ENCODE measurements at places on chromosomes 1 and 21. TPM values are rescaled to one million over a fixed set of nuclear protein-coding genes. Genes with fewer than 3 reads are reported as not detected.
A peak's percentile ranks its signal among the peaks of the same experiment; 100 is the strongest.

The DHCR24 gene
- 5.3 TPM for total RNA-seq

The DDR2 gene
- 49.4 TPM for total RNA-seq

The FAM163A gene
- total RNA-seq, result 0.21 TPM

The RABGAP1L gene
- total RNA-seq, result 21.0 TPM

The HCN3 gene
- 4.2 TPM for total RNA-seq

The CFHR3 gene
- not detected for total RNA-seq

The IL6R gene
- 11.0 TPM for total RNA-seq

The CLCA4 gene
- not detected for total RNA-seq

DNA sequence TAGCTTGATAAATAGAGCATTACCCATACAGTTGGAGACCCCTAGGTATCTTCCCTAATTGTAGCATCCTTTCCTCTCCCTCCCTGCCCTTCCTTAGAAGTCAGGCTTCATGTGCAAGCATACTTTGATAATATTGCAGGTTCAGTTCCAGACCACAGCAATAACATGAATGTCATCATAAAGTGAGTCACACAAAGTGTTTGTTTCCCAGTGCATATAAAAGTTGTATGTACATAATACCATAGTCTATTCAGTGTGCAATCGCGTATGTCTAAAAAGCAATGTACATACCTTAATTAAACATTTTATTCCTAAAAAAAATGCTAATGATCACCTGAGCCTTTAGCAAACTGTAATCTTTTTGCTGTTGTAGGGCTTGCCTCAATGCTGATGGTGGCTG lies 33.4 kb upstream of the KAZN start:
- DNase-seq, result no peak
- H3K4me3 ChIP-seq, result no peak overlapping the region
- no peaks in the 10 kb centered on the region for H3K4me1 ChIP-seq
- no peak overlapping the region for H3K27ac ChIP-seq
- no peaks in the 10 kb centered on the region for H3K27me3 ChIP-seq
- no peaks in the 10 kb centered on the region for H3K36me3 ChIP-seq

GRCh38 chr1:56578138-56578962 lies 1.0 kb downstream of the PLPP3 start:
- H3K4me3 ChIP-seq, result peak overlapping the region; percentile 76
- peak overlapping the region; percentile 99 for H3K27ac ChIP-seq
- peak; percentile 48 for DNase-seq
- no peaks in the 10 kb centered on the region for H3K36me3 ChIP-seq
- no peaks in the 10 kb centered on the region for H3K27me3 ChIP-seq

DNA sequence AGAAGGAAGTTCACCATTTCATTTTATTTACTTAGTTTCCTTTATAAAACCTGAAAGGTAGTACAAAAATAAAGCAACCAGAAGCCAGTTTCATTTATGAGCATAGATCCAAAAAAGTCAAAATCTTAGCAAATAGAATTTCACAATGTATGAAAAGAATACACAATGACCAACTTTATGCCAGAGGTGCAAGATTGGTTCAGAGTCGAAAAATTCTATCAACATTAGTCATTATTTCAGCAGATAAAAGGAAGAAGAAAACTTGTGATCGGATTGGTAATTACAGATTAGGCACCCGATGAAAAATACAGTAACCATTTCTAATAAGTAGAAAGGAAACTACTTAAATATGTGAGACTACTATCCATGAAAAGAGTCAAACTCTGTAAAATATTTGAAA lies 89.1 kb downstream of the ITSN1 start:
- H3K4me1 ChIP-seq, result no peaks in the 10 kb centered on the region
- H3K27me3 ChIP-seq, result no peaks in the 10 kb centered on the region
- H3K36me3 ChIP-seq, result no peaks in the 10 kb centered on the region
- H3K4me3 ChIP-seq, result no peak overlapping the region

- H3K27me3 ChIP-seq, result no peaks in the 10 kb centered on the region
- no peak overlapping the region for H3K4me3 ChIP-seq
- no peaks in the 10 kb centered on the region for H3K36me3 ChIP-seq
These were observed 10.3 kb upstream of the S100A10 start for GRCh38 chr1:152003846-152004442.

DNA sequence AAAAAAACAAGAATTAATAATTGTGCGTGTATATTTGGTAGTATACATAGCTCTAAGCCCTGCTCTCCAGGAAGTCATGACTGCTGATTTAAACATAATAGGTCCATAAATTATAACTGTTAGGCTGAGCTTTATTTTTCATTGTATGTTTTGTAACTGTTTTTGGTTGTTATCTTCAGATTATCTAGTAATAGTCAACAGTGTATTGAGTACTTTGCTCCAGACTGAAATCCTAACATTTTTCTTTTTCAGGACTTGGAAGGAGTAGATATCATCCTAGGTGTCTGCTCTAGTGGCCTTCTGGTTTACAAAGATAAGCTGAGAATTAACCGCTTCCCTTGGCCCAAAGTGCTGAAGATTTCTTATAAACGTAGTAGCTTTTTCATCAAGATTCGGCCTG lies 90.9 kb downstream of the TMEM200B start:
- no peaks in the 10 kb centered on the region for H3K4me1 ChIP-seq
- no peak for DNase-seq
- no peaks in the 10 kb centered on the region for H3K36me3 ChIP-seq
- no peaks in the 10 kb centered on the region for H3K27me3 ChIP-seq

- no peak for DNase-seq
- H3K36me3 ChIP-seq, result no peaks in the 10 kb centered on the region
- peak overlapping the region; percentile 50 for H3K4me3 ChIP-seq
- H3K27ac ChIP-seq, result no peak overlapping the region
These were observed 367 bp downstream of the WNT2B start for GRCh38 chr1:112509005-112509659.

DNA sequence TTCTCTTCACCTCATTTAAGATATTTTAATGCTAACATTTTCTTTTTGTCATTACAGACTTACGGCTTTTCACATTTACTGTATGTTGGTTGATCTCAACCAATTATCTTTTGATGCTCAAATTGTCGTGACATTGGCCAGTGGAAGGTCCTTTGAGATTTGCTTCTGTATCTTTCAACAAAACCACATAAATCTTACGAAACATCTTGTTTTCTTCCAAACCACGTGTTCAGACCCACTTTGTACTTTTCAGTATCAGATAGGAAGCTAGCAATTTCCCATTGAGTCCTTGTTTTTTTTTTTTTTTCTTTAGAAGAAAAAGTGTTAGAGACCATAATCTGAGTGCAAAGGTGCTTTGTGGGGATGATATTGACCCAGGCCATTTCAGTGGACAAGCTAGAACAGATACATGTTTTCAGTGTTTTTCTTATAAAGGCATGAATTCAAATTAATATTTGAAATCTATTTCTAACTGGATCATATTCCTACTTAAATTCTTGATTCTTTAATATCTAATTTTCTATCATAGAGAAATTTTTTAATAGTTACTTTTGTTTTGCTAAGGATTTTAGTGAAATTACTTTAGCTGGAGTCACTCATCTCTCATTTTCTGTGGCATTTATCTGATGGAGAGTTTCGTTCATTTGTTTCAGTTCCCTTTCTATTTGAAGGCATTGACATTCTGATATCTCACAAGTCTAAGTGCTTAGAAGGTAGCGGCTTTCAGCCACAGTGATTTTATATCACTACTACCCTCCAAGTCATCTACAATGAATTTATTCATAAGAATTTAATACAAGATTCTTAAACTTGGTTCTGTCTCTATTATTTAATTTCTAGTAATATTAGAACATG lies 26.7 kb downstream of the ATG4C start:
- H3K36me3 ChIP-seq, result no peaks in the 10 kb centered on the region
- no peak overlapping the region for H3K4me3 ChIP-seq
- no peak for DNase-seq
- no peaks in the 10 kb centered on the region for H3K27me3 ChIP-seq
- no peaks in the 10 kb centered on the region for H3K4me1 ChIP-seq

DNA sequence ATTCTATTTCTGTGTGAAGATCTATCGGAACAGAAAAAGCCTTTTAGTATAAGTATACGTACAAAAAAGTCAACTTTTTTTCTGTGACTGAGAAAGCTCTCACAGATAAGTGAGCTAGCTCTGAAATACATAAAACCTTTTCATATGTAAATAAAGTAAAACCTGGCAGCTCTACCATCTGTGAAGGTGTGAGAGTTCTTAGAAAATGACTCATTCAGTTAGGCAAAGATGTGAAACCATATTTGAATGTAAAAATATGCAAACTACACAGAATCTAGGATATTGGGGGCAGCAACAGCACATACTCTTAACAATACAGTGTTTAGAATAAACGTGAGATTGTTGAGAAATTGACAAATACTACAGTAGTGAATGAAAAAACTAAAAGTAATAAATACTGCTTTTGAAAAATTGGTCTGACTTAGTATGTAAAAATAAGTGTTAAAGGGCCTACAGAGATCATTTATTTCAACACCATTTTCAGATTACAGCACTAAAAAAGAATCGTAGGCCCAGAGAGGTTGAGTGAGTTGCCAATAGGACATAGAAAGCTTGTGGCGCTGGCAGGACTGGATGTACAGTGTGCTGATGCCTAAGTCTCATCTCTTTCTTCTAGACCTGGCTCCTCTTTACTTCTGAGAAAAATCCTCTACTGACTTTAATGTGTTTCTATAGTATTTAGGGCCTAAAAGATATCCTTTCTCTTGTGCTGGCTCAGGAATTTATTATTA lies 19.8 kb downstream of the ATP6V1G3 start:
- H3K4me3 ChIP-seq, result no peak overlapping the region
- H3K27ac ChIP-seq, result no peak overlapping the region
- no peak for DNase-seq
- H3K27me3 ChIP-seq, result no peaks in the 10 kb centered on the region
- no peaks in the 10 kb centered on the region for H3K4me1 ChIP-seq

- DNase-seq, result no peak
- no peaks in the 10 kb centered on the region for H3K4me1 ChIP-seq
- no peaks in the 10 kb centered on the region for H3K27me3 ChIP-seq
- H3K4me3 ChIP-seq, result no peak overlapping the region
These were observed 36.2 kb upstream of the KCNA10 start for GRCh38 chr1:110554871-110555801.

DNA sequence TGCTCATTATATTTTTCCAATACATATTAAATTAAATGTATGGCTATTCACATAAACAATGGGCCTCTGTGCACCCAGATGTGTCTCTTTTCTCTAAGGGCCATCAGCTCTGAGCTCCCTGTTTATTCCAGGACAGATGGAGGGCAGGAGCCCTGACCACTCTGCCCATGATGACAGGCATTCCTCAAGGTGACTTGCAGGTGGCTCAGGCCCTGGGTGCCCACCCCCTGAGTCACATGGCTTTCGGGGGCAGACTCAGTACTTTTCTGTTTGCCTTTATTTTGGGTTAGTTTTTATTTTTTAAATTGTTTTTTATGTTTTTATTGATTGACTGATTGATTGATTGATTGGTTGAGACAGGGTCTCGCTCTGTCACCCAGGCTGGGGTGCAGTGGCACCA lies 6.4 kb upstream of the LRP8 start:
- H3K4me3 ChIP-seq, result no peak overlapping the region
- no peak overlapping the region for H3K27ac ChIP-seq
- H3K4me1 ChIP-seq, result no peaks in the 10 kb centered on the region
- H3K27me3 ChIP-seq, result no peaks in the 10 kb centered on the region

- no peak for DNase-seq
- peak overlapping the region; percentile 53 for H3K4me3 ChIP-seq
- H3K36me3 ChIP-seq, result no peaks in the 10 kb centered on the region
- peak overlapping the region; percentile 77 for H3K27ac ChIP-seq
- no peaks in the 10 kb centered on the region for H3K27me3 ChIP-seq
These were observed 898 bp downstream of the LDLRAP1 start for GRCh38 chr1:25544243-25544764.

DNA sequence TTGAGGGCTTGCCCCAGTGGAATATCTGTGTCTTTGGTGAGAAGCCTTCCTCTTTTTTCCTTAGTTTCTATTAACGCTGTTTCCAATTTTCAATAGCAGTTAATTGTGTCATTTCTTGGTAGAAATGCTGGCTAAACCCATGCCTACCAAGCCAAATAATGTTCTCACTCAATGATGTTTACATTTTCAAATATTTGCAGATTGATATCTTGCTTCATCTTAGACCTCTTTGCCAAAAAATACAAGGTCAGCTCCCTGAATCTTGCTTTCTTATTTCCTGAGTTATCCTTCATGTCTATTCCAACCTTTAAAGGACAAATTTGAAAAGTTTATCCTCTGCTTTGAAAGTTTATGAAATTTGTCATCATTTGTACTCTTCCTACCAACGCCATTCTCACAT lies 5.1 kb downstream of the KCNJ15 start:
- no peaks in the 10 kb centered on the region for H3K4me1 ChIP-seq
- no peak overlapping the region for H3K27ac ChIP-seq
- H3K27me3 ChIP-seq, result no peaks in the 10 kb centered on the region
- no peak overlapping the region for H3K4me3 ChIP-seq
- no peaks in the 10 kb centered on the region for H3K36me3 ChIP-seq

GRCh38 chr1:15106608-15107007 lies 46.9 kb upstream of the TMEM51 start:
- no peak for DNase-seq
- H3K36me3 ChIP-seq, result no peaks in the 10 kb centered on the region
- H3K27me3 ChIP-seq, result no peaks in the 10 kb centered on the region
- no peaks in the 10 kb centered on the region for H3K4me1 ChIP-seq
- H3K27ac ChIP-seq, result no peak overlapping the region

DNA sequence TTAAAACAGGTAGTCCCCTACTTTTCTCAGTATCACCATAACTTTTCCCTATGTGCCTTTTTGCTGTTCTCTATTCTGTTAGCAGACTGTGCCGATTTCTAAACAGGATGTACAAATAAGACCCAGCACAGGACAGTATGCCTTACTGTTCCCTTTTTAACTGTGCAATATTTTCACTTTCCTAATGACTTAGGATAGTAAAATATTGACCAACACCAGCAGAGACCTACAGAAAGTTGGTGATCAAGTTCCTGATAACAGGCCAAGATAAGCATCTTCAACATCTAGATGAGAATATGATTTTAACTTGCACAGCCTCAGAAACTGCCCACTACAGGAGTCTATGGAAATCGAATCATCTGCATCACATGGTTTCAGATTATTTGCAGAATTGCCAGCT lies 42.0 kb downstream of the ADSS2 start:
- no peak overlapping the region for H3K27ac ChIP-seq
- no peak overlapping the region for H3K4me3 ChIP-seq
- no peaks in the 10 kb centered on the region for H3K4me1 ChIP-seq
- H3K27me3 ChIP-seq, result no peaks in the 10 kb centered on the region

Measured in uterus (tissue), 4 donors.